ENCODE measurements at places on chromosomes 11 and 22. TPM values are rescaled to one million over a fixed set of nuclear protein-coding genes. Genes with fewer than 3 reads are reported as not detected.
A peak's percentile ranks its signal among the peaks of the same experiment; 100 is the strongest.

Gene UBQLNL
- 1.5 TPM for total RNA-seq

Gene CDC42BPG
- 0.58 TPM for total RNA-seq

Gene TBC1D10A
- 29.4 TPM for total RNA-seq

Gene KDM4E
- total RNA-seq, result not detected

Gene APOA5
- not detected for total RNA-seq

Gene MSANTD2
- 22.1 TPM for total RNA-seq

Gene OR52I2
- total RNA-seq, result not detected

Gene DNAL4
- 11.1 TPM for total RNA-seq

GRCh38 chr11:15800111-15800800 is 556.1 kb downstream of the SOX6 start:
- DNase-seq, result peak; percentile 71

DNA sequence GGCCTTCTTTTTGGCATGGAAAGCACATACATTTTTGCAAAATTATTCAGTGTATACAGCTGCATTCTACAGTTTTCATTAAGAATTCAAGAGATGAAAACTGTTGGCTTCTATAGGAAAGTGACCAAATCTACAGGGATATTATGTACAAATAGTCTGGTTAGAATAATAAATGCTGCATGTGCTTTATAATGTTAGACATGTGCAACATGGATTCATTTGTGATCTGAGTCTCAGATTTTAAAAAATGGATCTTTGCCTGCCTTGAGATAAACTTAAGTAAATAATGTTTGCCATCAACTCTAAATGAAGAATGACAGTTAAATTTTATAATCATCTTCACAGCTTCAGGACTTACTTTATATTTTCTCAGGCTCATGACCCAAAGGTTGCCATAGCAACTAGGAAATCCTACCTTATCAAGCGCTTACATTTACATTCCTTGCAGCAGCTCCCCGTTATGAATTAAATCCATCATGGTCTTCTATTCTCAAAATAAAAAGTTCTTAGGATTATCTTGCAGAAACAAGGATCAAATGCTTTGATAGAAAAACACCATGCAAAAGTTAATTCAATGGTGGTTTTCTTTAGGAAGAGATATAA is 200.2 kb downstream of the CADM1 start:
- no peak for DNase-seq

DNA sequence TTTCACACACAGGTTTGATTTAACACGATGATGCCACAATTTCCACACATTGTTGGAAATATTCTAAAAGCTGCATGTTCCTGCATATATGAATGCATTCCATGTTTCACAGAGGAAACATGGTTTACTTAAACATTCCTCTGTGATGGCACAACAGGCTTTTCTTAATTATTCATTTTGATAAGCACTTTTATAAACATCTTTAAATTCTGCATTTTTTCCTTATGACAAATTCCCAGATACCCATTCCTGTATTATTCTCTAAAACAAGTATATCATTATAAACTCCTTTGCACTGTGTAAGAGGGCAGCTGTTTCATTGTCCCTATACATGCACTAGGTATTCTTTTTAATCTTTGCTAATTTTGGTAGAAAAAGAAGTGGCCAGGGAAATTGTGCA is 532.3 kb downstream of the SOX6 start:
- DNase-seq, result no peak

DNA sequence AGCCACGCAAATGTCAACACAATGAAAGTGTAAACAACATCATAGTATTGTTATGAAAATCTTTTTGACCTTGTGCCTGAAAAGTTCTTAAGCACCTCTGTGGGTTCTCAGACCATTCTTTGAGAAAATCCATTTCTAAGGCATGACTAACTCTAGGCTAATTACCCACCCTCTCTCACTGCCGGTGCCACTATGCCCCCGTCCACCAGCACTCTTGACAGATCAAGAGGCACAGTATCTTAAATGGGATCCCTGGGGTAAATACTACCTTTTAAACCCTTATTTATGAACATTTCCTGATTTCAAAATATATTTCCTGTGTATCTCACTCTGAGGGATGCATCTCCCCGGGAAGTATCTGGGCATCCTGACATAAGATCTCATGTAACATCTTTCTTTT is 607.5 kb downstream of the METTL15 start:
- no peak for DNase-seq

DNA sequence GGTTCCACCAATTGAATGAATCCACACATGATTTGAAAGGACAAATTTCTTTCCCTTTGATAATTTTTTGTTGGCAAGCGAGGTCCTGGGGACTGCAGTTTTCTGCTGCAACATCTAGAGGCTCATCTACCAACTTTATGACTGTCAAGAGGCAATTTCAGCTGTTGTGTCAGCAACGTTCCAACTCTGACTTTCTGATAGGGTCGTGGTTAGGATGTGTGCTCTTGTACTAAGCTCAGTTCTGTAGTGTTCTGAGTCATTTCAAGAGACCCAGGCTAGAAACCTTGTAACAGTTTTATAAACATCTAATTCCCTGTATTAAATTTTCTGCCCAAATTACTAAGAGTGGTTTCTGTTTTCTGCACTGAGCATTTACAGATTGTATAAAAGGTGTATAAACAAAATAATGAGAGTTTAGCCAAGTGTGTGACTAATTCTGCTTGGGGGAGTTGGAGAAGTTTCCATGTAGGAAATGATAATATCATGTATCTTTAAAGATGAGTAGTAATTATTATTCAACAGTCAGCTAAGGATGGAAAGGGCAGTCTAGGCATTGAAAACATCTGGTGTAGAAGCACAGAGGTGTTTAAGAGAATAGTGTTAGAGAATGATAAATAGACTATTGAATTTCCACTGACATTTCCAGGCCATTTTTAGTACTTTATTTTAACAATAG is 72.2 kb downstream of the RBMXL2 start:
- DNase-seq, result no peak

- no peak for DNase-seq
These were observed 744.6 kb downstream of the FAM181B start for GRCh38 chr11:81989093-81989492.

- DNase-seq, result no peak
These were observed at the start of gene BDNF for GRCh38 chr11:27700351-27701301. Gene BDNF (minus strand): TSS chr11:27700455. CDS start chr11:27658564, 41,891 bp downstream.

DNA sequence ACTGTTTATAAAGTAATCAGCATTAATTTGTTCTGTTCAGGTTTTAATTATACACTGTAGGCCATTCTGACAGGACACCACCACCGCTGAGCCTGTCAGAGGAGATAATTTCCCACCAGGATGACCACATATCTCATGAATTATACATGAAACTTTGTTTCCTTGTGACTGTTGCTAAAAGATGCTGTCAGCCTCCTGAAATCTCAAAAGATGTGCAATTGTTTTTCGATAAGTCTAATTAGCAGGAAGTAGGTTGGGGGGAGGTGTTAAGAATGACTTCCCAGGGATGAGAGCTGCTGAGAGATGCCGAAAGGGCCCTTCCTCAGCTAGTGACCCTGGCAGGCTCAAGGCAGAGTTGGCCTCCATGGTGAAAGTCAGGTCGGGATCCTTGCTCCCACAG is 485.4 kb downstream of the SOX6 start:
- no peak for DNase-seq

DNA sequence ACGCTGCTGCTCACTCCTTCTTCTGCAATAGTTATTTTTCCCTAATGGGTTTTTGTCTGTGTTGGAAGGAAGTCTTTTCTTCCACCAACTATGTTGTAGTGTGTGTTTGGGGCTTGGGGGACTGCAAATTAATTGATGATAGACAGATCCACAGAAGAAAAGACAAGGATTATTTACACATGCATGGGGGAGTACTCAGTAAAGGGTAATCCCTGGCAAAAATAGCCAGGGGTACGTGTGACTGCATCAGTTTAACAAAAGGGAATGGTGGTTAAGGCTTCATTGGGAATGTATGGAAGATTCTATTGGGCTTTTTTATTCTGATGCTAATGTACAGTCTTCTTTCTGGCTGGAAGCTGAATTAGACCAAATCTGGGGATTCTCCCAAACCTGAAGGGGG is 20.2 kb upstream of the FEZ1 start:
- DNase-seq, result no peak

GRCh38 chr11:76265771-76266241 is 59.5 kb upstream of the WNT11 start:
- DNase-seq, result no peak

GRCh38 chr11:57458410-57459163 is 1.7 kb upstream of the RTN4RL2 start:
- DNase-seq, result peak; percentile 74

GRCh38 chr11:3947061-3947460 is 91.6 kb downstream of the STIM1 start:
- no peak for DNase-seq

GRCh38 chr11:65858681-65859087 is 704 bp upstream of the CFL1 start:
- DNase-seq, result no peak

DNA sequence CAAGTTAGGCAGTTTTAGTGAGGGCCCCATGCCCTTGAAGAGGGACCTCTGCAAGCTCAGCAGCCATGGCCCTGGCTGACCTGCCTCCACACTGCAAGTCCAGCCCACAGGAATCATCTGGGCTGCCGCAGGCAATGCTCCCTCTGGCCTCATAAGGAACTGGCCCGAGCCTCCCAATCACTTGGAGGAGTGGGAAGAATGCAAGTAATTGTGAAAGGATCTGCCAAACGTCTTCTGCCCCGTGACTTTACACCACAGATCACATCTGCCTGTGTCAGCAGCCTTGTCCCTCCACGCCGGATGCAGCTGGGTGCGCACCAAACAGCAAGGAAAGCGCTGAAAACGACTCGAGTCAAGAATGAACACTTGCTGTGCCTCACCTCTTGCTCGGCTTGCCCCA is 23.8 kb downstream of the OPCML start:
- no peak for DNase-seq

GRCh38 chr11:35232891-35233330 is 93.9 kb downstream of the CD44 start:
- DNase-seq, result no peak

GRCh38 chr11:35523331-35523768 is 2.1 kb downstream of the PAMR1 start:
- DNase-seq, result no peak

GRCh38 chr11:9095421-9095820 is 4.0 kb upstream of the SCUBE2 start:
- DNase-seq, result no peak

- no peak for DNase-seq
These were observed 305.5 kb downstream of the DDX10 start for GRCh38 chr11:108970221-108970991.

GRCh38 chr11:6249770-6250555 is 9.7 kb upstream of the CCKBR start:
- DNase-seq, result peak; percentile 67

GRCh38 chr11:15099267-15099666 is 15.5 kb upstream of the INSC start:
- DNase-seq, result no peak

DNA sequence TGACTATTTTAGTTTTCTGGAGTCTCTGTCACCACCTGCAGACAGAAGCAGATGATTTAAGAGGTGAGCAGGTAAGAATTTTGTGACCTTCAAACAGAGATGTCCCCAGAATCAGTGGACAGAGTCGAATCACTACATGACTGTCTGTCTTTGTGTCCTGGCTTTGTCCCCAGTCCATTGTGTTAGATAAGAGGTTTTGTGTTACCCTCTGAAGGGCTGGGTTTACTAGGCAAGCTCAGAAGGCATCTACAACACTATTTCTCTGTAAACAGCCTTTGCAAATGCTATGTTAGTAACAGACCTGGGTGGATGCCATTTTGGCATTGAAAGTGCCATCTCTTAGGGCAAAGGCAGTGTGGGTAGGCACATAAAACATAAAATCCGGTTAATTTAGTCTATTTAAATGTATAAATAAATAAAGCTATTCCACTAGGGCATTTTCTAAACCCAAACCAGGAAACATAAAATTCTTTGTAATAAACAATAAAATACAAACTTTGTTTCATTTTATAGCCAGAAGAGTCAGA is 40.3 kb upstream of the CADM1 start:
- no peak for DNase-seq

DNA sequence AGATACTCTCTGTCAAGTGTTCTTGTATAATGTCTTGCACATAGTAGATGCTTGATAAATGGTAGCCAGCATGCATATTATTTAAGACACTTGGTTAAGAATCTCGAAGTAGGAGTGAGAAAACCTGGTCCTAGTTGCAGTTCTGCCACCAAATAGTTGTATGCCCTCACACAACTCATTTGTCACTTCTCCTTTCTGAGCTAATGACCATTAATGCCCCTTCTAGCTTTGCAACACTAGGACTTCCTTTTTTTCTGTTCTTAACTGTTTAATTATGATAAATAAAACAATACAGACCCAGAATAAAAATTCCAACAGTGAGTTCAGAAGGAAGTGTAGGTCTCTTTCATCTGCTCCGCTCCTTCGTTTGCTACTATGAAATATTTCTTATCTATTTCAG is 453.6 kb downstream of the TMEM135 start:
- no peak for DNase-seq

DNA sequence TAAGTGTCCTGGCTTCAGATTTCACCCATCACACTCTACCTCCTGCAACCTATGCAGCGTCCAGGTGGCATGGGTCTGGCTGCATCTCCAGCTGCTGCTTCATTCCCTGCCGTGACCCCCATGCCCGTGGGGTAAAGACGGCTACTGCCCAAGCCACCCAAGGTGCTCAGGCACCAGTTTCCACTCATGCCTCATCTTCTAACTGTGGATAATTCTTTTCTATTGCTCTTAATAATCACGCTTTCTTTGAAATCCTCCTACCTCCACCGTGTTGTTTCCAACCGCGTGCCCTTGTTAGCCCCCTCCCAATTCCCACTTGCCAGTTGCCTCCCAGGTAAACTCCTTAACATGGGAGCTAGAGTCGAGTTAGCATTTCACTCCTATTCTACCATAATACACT is 738.5 kb downstream of the OPCML start:
- DNase-seq, result no peak

DNA sequence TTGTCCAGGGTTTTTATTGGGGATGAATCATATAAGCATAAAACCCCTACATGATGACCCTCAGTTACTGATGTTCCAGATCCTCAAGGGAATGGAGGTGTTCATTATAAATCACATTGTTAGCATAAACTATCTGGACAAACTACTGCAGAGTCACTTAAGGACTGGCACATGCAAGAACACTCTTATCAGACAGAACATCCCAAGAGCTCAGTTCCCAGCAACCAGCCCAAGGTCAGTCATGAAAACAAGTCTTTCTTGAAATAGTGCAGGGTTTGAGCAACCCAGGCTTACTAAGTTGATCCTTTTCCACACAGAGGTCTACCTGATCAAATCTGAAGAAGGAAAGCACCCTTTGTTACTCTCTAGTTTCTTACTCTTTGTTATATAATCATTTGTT is 13.5 kb upstream of the PTS start:
- no peak for DNase-seq

DNA sequence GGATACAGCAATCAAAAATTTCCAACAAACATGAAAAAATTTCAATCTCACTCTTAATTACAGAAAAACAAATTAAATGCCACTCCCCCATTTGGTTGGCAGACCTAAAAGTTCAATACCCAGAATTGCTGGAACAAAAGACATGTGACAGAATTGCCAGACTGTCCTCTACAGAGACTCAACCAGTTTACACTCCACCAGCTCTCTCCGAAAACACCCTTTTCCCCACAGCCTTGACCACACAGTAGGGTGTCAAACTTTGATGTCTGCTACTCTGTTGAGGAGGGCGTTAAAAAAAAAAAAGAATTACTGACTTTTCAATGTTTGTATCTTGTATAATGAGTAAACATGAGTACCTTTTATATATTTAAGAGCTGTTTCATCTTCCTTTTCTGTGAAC is 44.7 kb upstream of the YPEL1 start:
- no peak for DNase-seq
